ENCODE measurements at places on chromosomes 16 and 17. TPM values are rescaled to one million over a fixed set of nuclear protein-coding genes. Genes with fewer than 3 reads are reported as not detected.

GRCh38 chr16:53789137-53789536 lies 85.2 kb downstream of the FTO start:
- DNase-seq = peak; percentile 95

DNA sequence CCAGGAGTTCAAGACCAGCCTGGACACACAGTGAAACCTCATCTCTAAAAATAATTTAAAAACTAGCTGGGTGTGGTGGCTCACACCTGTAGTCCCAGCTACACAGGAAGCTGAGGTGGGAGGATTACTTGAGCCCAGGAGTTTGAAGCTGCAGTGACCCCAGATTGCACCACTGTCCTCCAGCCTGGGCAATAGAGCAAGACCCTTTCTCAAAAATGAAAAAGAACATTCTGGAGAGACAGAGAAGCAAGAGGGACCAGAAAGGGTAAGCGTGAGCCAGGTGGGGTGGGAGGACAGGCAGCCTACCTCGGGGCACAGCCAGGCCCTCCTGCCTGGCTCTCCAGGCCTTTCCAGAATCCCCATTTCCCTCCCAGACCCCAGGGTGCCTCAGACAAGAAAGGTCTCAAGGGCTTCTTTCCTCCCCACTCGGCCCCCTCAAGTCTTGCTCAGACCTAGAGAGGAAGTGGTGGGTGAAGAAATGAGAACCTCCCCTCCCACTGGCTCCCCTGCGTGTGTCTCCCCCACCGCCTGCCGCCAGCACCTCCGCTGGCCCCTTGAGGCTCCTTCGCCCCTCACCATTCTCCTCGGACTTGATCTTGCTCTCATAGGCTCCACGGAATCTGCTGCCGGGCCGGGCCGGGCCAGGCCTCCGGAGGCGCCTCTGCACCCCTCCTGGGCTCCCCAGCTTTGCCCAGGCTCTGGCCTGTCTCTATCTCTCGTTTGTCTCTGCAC lies 503 bp downstream of the C16orf54 start:
- no peak for DNase-seq

DNA sequence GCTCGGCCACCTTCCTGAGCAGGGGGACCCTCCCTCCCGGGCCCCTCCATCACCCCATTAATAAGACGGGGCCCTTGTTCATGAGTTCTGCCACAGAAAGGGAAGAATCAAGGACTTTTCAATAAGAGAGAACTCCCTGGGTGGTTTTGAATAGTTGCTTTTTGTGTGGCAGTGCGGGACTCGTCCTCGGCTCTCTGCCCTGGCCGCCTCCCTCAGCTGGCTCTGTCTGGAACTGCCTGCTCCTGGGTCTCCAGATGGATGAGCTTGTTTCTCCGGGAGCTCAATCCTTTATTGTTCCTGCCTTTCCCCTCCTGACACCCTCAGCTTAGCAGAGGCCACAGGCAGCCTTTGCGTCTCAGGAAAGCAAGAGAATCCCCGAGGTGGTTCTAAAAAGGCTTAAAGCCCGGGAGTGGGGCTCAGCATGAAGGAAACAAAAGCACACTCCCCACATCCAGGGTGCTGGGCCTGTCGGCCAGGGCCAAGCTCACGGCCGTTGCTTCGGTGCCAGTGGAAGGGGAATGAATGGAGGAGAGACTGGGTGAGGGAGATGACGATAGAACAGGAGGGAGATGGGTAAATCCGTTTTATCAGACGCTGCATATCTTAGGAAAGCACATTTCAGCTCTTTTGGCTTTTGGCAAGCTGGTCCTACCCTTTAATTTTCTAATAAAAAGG lies 60.2 kb downstream of the RAI1 start:
- no peak for DNase-seq

GRCh38 chr17:38420518-38420917 lies 7.7 kb upstream of the ARHGAP23 start:
- DNase-seq = no peak

DNA sequence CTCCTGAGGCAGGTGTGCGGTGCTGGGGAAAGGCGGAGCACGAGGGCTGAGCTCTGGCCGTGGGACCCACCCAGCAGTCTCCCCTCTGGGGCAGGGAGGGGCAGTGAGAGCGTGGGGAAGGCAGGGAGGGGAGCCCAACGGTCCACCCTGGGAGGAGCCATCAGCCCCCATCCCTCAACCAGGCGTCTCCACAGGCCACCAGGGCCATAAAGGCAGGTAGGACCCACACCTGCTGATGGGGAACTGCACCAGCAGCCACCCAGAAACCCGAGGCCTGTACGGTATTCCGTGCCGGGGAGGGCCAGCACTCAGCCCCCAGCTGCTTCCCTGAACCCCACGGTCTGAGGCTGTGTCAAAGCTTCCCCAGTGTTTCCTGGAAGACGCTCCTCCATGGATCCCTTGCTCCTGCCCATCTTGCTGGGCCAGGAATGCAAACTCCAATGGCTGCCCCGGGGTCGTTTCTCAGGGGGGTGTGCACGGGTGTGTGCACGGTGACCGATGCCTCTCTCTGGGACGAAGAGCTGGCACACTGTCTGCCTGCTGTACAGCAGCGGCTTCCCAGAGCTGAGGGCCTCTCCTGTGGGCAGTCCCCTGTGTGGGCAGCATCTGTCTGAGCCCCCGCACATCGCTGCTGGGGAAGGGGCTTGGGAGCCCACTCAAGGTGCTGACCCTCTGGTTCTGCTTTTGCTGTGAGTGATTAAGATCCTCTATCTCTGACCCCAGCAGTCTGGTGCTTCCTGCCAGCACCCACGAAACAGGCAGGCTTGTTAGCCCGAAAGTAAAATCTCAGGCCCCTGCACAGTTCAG lies 17.2 kb upstream of the METRNL start:
- DNase-seq = no peak

DNA sequence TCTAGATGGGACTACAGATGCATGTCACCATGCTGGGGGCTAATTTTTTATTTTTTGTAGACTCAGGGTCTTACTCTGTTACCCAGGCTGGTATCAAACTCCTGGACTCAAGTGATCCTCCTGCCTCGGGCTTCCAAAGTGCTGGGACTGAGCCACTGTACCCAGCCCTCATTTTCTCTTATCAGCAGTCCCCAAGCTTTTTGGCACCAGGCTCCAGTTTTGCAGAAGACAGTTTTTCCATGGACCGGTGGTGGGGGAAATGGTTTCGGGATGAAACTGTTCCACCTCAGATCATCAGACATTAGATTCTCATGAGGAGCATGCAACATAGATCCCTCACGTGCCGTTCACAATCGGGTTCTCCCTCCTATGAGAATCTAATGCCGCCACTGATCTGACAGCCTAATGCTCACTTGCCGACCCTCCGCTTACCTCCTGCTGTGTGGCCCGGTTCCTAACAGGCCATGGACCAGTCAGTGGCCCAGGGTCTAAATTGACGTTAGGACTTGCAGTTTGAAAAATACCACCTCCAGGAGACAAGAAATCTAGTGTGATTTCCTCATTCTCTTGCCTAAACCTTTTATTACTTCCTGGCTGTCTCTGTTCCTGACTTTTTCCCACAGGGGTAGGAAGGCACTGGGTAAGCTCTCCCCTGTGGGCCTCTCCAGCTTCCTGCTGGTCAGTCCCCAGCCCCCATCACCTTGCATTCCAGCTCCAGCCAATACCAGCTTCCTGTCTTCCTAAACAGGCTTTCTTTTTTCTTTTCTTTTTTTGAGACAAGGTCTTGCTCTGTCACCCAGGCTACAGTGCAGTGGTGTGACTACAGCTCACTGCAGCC lies 9.3 kb upstream of the CNP start:
- DNase-seq = peak; percentile 65

DNA sequence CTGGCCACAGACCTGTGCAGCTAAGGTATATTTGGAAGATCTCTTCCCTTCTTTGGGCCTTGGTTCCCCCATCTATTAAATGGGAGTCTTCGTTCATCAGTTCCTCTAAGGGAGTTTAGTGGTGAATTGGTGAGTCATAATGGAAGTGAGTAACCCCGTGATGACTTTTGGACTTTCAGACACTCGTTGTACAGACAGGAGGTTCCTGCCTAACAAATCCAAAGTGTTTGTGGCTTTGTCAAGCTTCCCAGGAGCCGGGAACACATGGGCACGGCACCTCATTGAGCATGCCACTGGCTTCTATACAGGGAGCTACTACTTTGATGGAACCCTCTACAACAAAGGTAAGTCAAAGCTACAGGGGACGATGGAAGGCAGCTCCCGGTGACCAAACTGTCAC lies 40.4 kb downstream of the WSCD1 start:
- DNase-seq = peak; percentile 88

- no peak for DNase-seq
Measured at GRCh38 chr16:87733190-87733589, 32.6 kb downstream of the KLHDC4 start.

- no peak for DNase-seq
Measured at GRCh38 chr17:80836658-80836965, 155.0 kb upstream of the CHMP6 start.

Gene GRAPL
- 0.10 TPM for total RNA-seq

Gene SLC6A4
- under 0.01 TPM for total RNA-seq

Gene TEX2
- total RNA-seq = 10.1 TPM

Gene BAHCC1
- 0.69 TPM for total RNA-seq

Gene CES5A
- not detected for total RNA-seq

All from renal cortical epithelial cell (primary cell).